ENCODE measurements at places on chromosomes 1 and 21. TPM values are rescaled to one million over a fixed set of nuclear protein-coding genes. Genes with fewer than 3 reads are reported as not detected.
A peak's percentile ranks its signal among the peaks of the same experiment; 100 is the strongest.

FMO2 gene
- not detected for total RNA-seq

KTI12 gene
- total RNA-seq = 8.3 TPM

C4BPB gene
- total RNA-seq = not detected

ZNF281 gene
- total RNA-seq = 34.2 TPM

CLDN19 gene
- total RNA-seq = 8.2 TPM

GPR25 gene
- total RNA-seq = not detected

- no peak overlapping the region for H3K4me3 ChIP-seq
- no peaks in the 10 kb centered on the region for H3K4me1 ChIP-seq
- DNase-seq = peak; percentile 8
- no peak overlapping the region for H3K27ac ChIP-seq
Observed at GRCh38 chr21:46001821-46002681, 20.5 kb downstream of the COL6A1 start.

DNA sequence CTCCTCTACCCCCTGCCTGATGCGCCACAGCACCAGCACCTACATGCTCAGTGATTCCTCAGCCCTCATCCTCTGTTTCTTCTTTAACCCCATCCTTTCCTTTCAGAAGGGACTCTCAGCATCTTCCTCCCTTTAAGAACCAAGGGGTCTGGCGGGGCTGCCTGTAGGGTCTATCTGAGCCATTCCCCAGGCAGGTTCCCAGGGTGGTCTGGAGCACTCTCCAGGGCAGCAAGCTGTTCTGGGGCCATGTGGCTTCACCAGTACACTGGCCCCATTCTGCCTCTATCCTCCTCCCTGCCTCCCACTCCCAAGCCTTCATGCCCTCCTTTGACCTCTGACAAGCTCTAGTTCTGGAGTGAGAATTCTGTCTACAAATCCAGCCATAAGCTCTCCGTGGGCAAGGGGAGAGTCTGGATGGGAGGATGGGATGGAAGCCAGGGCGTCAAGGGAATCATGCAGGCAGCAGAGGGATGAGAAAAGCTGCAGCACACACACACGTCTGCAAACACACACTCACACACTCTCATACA lies 10.4 kb downstream of the BATF3 start:
- H3K4me1 ChIP-seq = no peaks in the 10 kb centered on the region
- no peak for DNase-seq
- H3K36me3 ChIP-seq = no peaks in the 10 kb centered on the region
- H3K4me3 ChIP-seq = no peak overlapping the region
- H3K27me3 ChIP-seq = peaks cover 38% of the 10 kb centered on the region

- peaks cover 5% of the 10 kb centered on the region for H3K4me1 ChIP-seq
- no peak overlapping the region for H3K27ac ChIP-seq
- no peaks in the 10 kb centered on the region for H3K27me3 ChIP-seq
- H3K4me3 ChIP-seq = no peak overlapping the region
- H3K36me3 ChIP-seq = no peaks in the 10 kb centered on the region
Observed at GRCh38 chr1:73800376-73800775, 397.6 kb downstream of the LRRIQ3 start.

DNA sequence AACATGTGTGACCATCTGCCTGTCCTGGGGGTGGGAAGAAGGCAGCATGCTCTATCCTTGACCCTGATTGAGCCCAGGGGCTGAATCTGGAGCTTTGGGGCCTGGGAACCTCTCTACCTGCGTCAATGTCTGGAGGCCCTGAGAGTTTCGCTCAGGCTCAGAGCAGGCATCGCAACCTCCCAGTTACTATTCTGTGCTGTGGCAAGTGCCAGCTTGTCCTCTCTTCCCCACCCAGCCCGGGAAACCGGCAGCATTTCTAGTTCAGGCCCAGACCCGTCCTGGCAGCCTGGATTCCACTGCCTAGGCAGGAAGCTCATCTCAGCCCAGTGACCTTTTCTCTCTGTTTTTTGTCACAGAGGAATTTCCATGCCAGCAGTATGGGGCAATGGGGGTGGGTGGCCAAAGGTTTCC lies 10.0 kb upstream of the IRF6 start:
- no peak for DNase-seq
- peak overlapping the region; percentile 29 for H3K27ac ChIP-seq
- peaks cover 17% of the 10 kb centered on the region for H3K27me3 ChIP-seq
- H3K4me3 ChIP-seq = no peak overlapping the region
- H3K36me3 ChIP-seq = no peaks in the 10 kb centered on the region

- H3K27me3 ChIP-seq = peaks cover 19% of the 10 kb centered on the region
- no peaks in the 10 kb centered on the region for H3K36me3 ChIP-seq
- peaks cover 3% of the 10 kb centered on the region for H3K4me1 ChIP-seq
- no peak for DNase-seq
Observed at GRCh38 chr1:2001773-2002411, 1.7 kb downstream of the CFAP74 start.

DNA sequence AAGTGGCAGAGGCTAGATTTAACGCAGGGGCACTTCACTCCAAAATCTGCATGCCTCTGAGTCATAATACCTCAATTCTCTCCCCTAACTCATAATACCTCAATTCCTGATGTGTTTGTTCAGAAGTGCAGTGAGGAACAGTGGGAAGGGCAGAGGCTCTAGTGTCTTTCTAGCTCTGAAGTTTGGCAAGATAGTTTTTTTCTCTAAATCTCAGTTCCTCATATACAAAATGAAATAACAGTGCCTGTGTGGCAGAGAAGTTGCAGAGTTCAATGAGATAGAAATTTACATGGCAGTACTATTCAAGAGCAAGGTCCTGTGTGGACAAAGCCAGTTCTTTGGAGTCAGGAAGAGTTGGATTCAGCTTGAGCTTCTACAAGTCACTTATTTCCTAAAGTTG lies 9.8 kb downstream of the JUN start:
- H3K27me3 ChIP-seq = peaks cover under 1% of the 10 kb centered on the region
- H3K27ac ChIP-seq = no peak overlapping the region
- H3K4me1 ChIP-seq = peaks cover 4% of the 10 kb centered on the region
- DNase-seq = no peak

GRCh38 chr21:35651196-35651595 lies 409.1 kb downstream of the SETD4 start:
- peaks cover 57% of the 10 kb centered on the region for H3K27me3 ChIP-seq
- no peaks in the 10 kb centered on the region for H3K36me3 ChIP-seq
- peaks cover 4% of the 10 kb centered on the region for H3K4me1 ChIP-seq
- DNase-seq = no peak
- H3K4me3 ChIP-seq = no peak overlapping the region

DNA sequence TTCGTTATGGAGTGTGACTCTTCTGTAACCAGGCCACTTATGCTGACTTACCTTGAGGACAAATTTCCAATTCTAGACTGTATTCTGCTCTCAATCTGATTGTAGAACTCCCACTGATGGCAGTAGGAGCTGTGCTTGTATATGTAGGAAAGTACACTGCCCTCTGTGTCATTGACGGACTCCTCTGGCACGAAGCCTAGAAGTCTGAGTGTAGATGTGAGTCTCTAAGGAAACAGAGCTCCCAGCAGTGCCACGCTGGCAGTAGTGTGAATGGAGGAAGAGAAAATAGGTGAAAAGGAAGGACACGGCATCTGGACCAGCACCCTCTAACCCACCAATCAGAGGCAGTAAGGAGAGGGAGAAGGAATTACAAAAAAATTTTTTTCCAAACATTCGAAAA lies 130.4 kb upstream of the ADGRL2 start:
- H3K36me3 ChIP-seq = no peaks in the 10 kb centered on the region
- H3K4me1 ChIP-seq = peaks cover 5% of the 10 kb centered on the region
- no peak overlapping the region for H3K27ac ChIP-seq
- DNase-seq = no peak

DNA sequence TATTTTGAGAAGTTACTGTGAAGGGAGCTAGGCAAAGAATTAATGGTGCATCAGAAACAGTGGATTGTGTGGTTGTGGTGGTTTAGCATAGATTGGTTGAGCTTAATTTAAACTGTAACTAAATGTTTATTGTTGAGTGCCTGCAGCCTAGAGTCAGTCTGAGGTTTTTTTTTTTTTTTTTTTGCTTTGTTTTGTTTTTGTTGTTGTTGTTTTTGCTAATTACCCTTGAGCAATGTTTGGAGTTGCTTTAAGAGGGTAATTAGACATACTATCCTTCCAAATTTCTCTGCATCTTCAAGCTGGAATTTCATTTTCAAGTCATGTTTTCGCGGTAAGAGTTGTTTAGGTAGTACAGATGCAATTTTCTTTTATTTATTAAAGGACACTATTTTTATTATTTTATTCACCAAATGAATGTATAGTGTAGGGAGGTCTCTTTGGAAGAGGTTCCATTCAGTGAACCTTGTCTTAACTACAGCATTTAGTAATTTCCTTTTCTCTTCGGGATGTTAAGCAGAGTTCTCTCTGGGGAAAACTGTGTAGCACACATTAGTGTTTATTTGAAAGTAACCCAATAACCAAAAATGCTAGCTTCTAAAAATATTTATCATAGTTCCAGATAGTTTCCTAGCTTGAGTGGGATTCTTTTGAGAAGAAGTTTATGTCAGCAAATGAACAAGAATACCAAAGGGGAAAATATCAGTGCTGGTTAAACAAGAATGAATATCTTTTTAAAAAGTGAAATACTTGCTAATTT lies 82.3 kb downstream of the CLIC4 start:
- H3K27me3 ChIP-seq = no peaks in the 10 kb centered on the region
- no peak for DNase-seq

GRCh38 chr1:238681021-238681420 lies 705.3 kb upstream of the CHRM3 start:
- no peaks in the 10 kb centered on the region for H3K4me1 ChIP-seq
- no peaks in the 10 kb centered on the region for H3K36me3 ChIP-seq
- no peaks in the 10 kb centered on the region for H3K27me3 ChIP-seq
- no peak overlapping the region for H3K27ac ChIP-seq
- H3K4me3 ChIP-seq = no peak overlapping the region

- DNase-seq = no peak
- no peak overlapping the region for H3K27ac ChIP-seq
- no peaks in the 10 kb centered on the region for H3K27me3 ChIP-seq
- no peak overlapping the region for H3K4me3 ChIP-seq
- peaks cover 11% of the 10 kb centered on the region for H3K36me3 ChIP-seq
Observed at GRCh38 chr1:61839679-61840078, 97.4 kb downstream of the PATJ start.

DNA sequence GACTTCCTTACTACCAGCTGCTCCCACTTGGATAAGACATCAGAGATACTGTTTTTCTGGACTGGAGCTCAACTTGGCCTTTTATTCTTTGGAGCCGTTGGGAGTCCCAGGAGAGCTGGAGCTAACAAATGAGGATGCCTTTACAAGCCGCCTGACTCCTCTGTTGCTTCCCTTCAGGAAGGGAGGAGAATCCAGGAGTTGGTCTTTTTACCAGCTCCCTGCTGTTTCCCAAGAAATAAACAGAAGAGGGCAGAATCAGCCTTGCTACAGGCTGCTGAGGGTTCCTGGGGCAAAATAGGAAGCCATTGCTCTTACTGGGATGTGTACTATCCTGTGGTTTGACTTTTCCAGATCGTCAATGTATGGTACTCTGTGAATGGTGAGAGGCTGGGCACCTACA lies 1.5 kb downstream of the EIF3I start:
- H3K36me3 ChIP-seq = peaks cover 12% of the 10 kb centered on the region
- DNase-seq = no peak
- H3K4me3 ChIP-seq = peak overlapping the region; percentile 98

DNA sequence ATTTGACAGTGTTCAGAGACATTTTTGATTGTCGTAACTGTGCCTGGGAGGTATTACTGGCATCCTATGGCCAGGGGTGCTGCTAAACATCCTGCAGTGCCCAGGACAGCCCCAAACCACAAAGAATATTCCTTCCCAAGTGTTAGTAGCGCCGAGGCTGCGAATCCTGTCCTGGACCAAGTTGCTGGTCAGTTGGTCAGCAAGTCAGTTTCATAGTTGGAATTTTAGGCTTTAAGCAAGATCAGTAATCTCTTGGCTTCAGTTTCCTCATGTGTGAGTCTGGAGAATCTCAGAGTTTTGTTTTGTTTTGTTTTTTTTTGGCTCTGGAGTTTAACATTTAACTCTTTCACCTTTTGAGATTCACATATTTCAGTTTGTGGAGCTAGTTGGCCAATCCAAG lies 65.0 kb downstream of the MTR start:
- H3K4me3 ChIP-seq = no peak overlapping the region
- H3K27me3 ChIP-seq = no peaks in the 10 kb centered on the region
- peaks cover 22% of the 10 kb centered on the region for H3K4me1 ChIP-seq
- H3K36me3 ChIP-seq = peaks cover 31% of the 10 kb centered on the region

Data from progenitor cell of endocrine pancreas (in vitro differentiated cells).